Cardiac muscle cell (in vitro differentiated cells and primary cell): ENCODE measurements at places on chromosomes 2 and 18.

DNA sequence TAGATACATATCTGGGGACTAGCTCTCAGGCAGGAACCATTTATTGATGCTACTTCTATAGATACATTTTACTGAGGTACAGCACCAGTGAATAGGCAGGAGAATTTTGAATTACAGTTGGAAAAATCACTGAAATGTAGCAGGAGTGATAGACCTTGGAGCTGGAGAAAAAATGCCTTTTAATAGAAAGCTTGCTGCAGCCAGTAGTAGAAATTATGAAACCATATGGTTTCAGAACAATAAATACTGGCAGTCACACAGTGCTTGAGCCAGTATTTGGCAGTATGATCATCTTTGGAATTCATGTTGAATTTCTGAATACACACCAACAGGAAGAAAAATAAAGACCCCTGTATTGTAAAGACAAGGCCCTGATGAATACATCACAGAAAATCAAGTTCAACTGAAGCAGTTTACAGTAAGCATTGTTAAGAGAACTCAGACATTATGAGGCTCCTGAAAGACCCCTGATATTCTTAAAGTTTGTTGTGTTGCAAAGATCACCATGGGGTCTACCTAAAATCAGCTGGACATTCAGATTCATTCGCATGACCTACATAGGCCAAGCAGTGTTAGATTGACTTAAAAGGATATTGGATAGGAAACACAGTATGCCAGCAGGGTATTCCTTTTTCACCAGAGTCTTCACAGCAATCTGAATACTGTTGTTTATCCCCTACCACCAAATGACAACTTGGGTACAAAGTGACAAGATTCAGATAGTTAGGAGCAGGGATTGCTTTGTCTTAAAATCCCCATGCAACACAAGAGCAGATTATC, 139.0 kb downstream of the EHBP1 start:
- DNase-seq: no peak

GRCh38 chr2:85600951-85601770, 1.3 kb downstream of the TMEM150A start:
- DNase-seq: no peak

DNA sequence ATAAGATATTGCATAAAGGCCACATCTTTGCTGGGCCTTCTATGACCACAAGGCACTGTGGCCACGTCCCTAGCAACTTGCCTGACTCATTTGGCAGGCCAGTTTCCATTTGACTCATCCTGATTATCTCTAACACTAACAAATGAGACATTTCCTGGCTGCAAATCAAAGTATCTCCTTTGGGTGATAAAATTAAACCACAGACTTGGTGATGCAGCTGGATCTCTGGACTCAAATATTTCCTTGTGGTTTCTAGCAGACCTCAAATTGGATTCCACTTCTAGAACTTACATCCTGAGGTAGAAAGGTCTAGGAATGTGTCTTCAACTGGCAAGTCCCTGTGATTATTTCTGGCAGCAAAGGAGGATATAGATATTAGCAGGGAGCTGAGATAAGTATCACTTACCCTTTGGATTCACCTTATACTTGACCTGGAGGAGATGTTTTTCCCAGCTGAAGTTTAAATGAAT, 167.9 kb upstream of the NXPH2 start:
- peak; percentile 98 for DNase-seq

DNA sequence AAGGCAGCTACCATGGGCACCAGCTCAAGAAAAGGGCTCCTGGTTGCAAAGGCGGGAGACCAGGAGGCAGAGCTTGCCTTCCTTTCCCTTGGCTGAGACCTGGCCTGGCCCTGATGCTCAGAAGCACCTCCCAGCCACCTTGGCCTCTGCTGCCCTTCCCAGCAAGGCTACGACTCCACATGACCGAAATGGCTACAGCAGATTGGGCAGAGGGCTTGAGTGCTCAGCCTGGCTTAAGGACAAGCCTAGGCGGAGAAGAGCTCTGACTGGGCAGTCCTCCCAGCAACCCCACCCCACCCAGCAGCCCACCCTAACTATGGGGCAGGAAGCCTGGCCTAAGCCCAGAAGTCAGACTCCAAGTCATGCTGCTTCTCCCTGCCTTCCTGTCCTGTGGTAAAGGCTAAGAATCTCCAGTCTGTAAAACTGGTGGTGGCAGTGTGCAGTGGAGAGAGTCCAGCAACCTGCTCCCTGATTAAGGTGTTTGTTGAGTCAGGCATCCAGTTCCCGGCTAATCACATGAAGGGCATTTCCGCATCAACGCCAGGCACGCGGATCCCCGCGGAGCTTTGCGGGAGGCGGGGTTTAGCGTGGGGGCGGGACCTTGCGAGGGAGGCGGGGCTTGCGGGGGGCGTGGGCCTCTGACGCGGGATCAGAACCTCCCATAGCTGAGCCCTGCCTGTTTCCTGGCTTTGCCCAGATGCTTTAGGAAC, 256.0 kb downstream of the BCL11A start:
- no peak for DNase-seq

- peak; percentile 40 for DNase-seq
Measured at GRCh38 chr2:157809212-157809611, 66.9 kb downstream of the ACVR1 start.

- DNase-seq: no peak
Measured at GRCh38 chr2:204343685-204344084, 201.6 kb upstream of the PARD3B start.

GRCh38 chr2:158990397-158991214, 22.2 kb downstream of the TANC1 start:
- peak; percentile 93 for DNase-seq

GRCh38 chr2:118371515-118371914, 283.2 kb downstream of the INSIG2 start:
- peak; percentile 76 for DNase-seq

GRCh38 chr18:1394966-1395365, 490.3 kb downstream of the ADCYAP1 start:
- no peak for DNase-seq

DNA sequence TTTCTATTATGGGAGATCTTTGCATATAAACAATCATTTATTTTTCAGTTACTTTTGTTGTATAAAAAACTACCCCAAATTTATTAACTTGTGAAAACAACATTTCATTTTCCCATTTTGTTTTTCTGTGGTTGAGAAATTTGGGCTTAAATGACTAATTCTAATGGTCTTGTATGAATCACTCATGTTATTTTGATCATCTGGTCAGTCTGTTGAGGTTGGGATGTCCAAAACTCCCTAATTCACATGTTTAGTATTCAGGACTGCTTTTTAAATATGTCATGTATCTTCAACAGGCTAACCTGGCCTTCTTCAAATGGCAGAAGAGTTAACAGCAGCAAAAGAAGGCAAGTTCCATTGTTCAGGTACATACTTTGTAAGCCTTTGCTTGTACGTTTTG, 788.1 kb downstream of the TRIB2 start:
- no peak for DNase-seq

DNA sequence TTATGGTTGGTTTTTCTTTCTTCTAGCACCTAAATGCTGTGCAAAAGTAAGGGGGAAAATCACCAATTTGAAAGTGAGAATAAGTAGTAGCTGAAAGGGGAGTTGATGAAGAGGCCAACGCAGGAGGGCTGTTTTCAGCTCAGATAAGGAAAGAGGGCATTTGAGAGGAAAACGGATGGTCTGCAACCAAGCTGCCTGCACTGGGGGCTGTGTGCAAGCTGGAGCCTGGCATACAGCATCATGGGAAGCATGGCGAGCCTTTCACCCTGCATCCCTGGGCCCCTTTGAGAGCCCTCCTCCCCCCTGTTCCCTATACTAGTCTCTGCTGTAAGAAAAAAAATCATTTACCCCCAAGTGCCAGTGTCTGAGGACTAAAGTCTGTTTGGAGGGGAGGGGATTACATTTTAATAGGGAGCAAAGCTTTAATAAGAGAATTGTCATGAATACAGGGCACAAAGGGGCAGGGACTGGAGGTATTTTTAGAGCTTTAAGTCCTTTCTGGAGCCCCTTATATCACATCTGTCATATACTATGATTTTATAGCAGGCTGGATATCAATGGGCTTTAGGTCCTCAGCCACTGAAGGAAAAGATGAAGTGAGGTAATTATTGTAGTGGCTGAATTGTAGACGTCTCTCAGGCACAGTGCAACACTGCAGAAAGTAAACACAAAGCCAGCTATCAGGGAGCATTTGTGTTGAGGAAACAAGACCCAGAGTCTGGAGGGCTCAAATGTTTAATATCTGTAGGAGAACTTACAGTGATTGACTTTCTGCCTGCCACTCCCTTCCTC, 120.7 kb downstream of the FSHR start:
- no peak for DNase-seq

DNA sequence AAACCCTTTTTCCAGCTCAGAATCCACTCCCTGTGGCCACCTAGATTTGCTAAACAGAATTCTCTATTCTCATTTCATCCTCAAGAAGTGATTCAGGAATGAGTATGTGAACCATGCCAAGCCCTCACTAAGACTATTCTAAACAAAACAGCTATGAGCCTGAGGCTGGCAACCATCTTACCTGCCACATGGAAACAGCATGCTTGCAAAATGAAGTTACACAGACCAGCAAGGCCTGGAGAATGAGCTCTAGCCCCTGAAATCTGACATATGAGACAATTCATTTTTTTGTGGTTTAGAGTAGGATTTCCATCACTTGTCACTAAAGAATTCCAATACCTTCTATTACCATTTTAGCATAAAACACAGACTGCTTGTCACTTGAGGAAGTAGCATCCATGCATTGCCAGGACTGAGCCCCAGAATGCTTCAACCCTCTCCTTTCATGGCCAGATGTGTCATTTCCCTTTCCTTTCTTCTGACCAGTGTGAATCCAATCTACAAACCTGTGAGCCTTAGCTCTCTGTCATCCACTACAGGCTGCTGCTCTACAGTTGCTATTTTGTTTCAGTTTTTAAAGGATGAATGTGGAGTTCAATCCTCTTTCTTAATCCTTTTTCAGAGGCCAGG, 744.3 kb upstream of the ACVR2A start:
- DNase-seq: no peak

DNA sequence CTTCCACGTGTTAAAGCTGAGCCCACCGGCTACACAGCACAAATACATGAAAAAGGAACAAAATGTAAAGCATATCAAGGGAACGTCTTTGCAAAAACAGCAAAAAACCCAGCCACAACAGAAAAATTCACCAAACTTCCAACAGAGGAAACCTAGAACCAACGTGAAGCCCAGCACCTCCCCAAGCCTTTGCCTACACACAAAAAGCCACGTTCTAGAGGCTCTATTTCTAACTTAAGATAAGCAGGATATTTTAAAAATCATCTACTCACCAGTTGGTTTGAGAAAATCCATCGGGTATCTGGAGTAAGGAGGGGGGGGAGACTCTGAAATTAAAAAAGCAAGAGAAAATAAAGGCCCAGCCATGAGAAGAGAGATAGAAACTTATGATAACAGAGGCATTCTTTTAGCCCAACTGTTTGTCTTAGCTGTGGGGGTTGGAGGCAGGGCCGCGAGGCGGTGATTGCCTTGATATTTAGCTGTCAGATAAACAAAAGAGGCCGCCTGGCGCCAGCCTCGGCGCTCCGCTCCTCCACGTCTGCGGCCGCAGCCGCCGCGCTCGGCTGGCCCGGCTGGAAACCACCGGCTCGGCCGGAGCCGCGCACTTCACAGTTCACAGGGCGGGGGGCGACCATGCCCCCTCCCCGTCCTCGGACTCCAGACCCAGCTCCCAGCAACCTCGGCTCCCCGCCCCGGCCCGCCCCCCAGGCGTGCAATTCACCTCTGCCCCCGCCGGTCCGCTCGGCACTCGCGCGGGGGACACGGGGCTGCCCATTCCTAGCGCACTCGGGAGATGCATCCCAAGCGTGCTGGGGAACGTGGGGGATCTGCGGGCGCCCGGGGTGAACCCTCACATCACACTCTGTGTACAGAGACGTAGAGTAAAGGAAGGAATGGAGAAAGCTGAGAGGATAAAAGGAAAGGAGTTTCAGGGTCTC, 2.4 kb downstream of the SMAD7 start:
- DNase-seq: peak; percentile 89

DNA sequence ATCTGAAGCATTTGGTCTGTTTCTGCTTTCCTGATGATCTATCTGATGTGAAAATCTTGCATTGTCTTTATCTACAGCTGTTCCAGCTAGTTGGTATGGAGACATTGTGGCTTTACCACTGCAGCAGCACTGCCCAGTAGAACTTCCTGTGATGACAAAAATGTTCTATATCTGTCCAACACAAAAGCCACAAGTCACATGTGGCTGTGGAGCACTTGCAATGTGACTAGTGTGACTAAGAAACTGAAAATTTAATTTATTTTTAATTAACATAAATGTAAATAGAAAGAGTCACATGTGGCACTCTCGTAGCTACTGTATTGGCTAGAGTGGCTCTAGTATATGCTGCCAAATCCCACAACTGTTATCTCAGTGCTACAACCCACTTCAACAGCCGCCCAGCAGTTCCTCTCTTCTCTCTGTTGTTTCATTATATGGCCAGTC, 425.7 kb downstream of the SETBP1 start:
- peak; percentile 53 for DNase-seq

DNA sequence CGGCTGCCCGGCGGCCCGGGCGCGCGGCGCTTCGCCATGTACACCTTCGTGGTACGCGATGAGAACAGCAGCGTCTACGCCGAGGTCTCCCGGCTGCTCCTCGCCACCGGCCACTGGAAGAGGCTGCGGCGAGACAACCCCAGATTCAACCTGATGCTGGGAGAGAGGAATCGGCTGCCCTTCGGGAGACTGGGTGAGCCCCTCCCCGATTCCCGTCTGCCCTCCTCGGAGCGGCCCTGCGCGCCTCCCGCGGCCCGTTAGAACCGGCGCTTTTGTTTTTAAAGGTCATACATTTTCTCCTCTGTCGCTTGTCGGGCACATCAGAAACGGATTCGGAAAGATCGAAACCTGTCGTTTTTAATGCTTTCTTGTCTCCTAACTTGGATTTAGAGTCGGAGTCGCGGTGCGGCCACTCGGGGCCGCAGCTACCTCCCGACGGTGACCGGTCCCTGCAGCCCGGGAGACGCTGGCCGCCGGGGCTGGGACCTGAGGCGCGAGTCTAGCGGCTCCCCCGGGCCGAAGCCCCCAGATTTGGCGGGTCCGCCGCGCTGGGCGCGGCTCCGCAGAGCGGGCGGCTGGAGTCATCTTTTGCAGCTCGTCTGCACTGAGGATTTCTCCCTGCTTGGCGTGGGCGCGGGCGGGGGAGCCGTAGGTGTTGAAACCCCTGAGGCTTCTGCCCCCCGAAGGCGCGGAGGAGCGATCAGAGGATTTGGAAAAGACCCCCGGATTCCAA, 519 bp downstream of the TTL start:
- DNase-seq: peak; percentile 67

GRCh38 chr2:182351427-182351826, 75.4 kb downstream of the PDE1A start:
- DNase-seq: no peak

DNA sequence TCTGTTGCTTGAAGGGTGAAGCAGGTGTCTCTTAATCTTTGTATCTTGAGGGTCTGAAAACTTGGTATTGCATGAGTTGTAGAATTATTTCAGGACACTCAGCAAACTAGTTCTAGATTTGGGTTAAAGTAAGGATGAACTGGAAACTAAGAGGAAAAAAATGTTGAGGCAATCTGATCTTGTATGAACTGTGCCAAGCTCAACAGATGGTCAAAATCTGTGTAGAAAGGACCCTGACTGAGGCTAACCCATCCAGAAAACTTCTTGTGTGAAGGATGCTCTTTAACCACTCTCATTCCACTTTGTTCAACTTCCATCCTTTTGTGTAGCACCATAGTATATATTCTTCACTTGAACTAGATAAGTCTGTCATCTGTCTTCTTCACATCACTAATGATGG, 861.7 kb downstream of the SLC4A3 start:
- DNase-seq: no peak

- no peak for DNase-seq
Measured at GRCh38 chr2:211900000-211900399, 638.6 kb downstream of the ERBB4 start.

GRCh38 chr2:96969321-96969720, 17.1 kb downstream of the FAM178B start:
- DNase-seq: no peak

- DNase-seq: no peak
Measured at GRCh38 chr2:137056704-137057103, 291.4 kb downstream of the THSD7B start.
